ENCODE measurements at places on chromosomes 13 and 19.

- DNase-seq, result no peak
Observed at GRCh38 chr13:73610799-73611592, 523.2 kb downstream of the KLF12 start.

GRCh38 chr13:30446126-30446500 lies 19.6 kb downstream of the HMGB1 start:
- no peak for DNase-seq

DNA sequence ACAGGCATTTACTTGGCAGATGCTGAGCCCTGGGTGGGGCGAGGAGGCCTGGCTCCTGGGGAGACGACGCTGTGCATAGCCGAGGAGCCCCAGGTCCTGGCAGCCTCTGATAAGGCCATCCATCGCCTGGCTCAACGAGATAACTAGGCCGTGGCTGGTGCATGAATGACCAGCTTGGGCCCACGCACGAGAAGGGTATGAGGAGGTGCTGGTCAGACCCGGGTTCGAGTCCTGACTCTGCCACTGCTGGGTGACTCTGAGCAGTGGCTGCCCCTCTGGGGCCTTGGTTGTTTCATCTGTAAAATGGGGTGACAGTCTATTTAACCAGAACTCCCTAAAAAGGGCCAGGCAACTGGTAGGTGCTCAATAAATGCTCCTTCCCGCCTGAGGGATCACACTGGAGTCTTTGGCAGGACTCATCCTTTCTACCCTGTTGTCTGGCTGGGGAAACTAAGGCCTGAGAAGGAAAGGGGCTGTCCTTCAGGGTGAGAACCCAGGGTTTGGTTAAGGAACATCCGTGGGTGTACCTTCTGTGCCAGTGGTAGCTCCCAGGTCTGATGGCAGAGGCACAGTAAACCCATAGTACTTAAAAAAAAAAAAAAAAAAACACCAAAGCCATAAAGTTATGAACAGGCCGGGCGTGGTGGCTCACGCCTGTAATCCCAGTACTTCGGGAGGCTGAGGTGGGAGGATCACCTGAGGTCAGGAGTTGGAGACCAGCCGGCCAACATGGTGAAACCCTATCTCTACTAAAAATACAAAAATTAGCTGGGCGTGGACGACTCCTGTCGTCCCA lies 8.1 kb upstream of the ARRDC2 start:
- DNase-seq, result no peak

GRCh38 chr19:2207991-2208860 lies 27.9 kb downstream of the PLEKHJ1 start:
- DNase-seq, result no peak

GRCh38 chr19:34282611-34283519 lies 28.5 kb downstream of the GARRE1 start:
- no peak for DNase-seq

GRCh38 chr19:7177926-7178325 lies 108.4 kb downstream of the ZNF557 start:
- no peak for DNase-seq

GRCh38 chr13:95256091-95256490 lies 45.2 kb downstream of the ABCC4 start:
- no peak for DNase-seq

- DNase-seq, result no peak
Observed at GRCh38 chr13:27704681-27705080, 83.0 kb downstream of the POLR1D start.

DNA sequence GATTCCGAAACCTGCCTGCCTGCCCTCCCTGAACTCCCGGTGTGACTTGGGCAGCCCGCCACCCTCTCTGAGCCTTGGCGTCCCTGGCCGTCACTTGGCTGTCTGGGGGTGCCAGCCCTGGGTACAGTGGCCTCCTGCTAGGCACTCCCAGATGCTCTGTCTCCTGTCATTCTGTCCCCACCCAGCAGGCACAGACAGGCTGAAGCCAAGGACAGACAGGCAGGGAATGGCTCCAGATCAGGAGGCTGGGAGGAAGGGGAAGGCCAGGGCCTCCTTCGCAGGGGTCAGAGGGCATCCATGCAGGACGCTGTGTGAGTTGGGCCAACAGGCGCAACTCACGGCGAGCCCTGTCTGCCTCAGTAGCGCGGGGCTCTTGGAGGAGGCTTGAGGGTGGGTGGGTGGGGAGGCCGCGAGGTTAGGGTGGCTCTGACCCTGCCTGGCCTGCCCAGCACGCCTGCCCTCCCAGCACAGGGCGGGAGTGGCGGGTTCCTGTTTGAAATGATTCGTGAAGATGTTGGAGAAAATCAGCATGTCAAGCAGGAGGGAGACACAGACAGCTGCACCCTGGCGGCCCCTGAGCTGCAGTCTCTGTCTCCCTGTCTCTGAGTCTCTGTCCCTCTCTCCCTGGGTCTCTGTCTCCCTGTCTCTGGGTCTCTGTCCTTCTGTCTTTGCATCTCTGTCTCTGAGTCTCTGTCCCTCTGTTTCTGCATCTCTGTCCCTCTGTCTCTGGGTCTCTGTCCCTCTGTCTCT lies 19.7 kb downstream of the KLHL26 start:
- no peak for DNase-seq

GRCh38 chr19:5083547-5083965 lies 114.6 kb downstream of the KDM4B start:
- no peak for DNase-seq

- no peak for DNase-seq
Observed at GRCh38 chr13:106418556-106418955, 116.9 kb downstream of the EFNB2 start.

- DNase-seq, result no peak
Observed at GRCh38 chr13:70502944-70503343, 394.7 kb upstream of the KLHL1 start.

GRCh38 chr13:48661107-48661506 lies 7.4 kb downstream of the CYSLTR2 start:
- DNase-seq, result no peak

- no peak for DNase-seq
Observed at GRCh38 chr13:80386002-80386401, 45.1 kb upstream of the SPRY2 start.

- no peak for DNase-seq
Observed at GRCh38 chr19:29409076-29409862, 116.5 kb upstream of the VSTM2B start.

DNA sequence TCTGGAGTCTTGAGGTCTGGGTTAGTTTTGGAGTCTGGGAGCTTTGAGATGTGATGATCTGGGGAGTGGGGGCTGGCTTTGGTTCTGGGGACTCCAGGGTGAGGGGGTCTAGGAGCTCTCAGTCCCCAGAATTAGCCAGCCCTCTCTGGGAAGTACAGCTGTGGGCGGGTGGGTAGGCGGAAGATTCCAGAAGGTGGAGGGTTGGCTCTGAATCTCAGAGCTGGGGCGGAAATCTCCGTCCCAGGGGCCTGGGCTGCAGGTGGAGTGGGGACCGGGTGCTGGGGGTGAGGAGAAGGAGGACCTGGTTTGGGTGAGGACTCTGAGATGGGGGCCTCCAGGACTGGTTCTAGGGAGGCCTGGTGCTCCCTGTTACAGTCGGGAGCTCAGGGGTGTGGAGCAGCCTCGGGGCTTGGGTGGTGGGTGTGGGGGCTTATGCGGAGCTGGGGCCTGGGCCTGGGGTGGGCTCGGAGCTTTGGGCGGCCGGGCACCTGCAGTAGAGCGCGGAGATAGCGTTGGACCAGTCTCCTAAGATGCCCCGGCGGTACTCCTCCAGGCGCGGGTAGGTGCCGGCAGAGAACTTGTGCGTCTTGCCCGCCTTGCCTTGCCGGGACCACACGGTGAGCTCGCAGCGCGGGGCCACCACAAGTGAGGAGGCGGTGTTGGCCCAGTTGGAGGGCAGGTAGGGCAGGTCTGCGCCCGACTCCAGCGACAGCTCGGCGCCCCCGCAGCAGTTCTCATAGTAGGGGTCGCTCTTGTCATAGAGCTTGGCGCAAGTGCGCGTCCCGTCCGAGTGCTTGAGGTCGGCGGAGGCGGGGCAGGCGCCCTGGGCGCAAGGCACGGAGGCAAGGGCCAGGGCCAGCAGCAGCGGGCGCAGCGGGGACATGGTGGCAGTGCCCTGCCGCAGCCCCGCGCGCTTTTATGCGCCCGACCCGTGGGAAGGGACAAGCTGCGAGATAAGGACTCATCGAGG lies at the start of gene SYCN:
SYCN (minus strand) TSS at position 892 of the 970 bp plus-strand sequence; CDS start at position 883, 9 bp downstream.
- no peak for DNase-seq

DNA sequence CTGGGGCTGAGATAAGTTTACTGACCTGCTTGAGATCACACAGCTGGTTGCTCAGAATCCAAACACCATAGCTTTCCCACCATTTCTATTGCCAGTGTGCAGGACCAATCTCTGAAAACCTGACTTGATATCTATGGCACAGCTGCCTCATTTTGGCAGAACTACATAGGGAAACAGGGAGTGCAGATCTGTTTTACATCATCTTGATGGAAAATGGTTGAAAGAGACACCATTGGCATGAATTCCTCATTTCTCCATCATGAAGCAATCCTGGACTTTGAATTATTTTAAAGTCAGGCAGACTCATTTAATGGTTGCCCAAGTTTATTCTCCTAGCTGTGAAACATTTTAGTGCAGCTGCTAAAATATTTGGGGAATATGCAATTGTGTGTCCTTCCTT lies 1628.2 kb upstream of the SLC10A2 start:
- no peak for DNase-seq

- DNase-seq, result no peak
Observed at GRCh38 chr19:7792281-7792680, 29.2 kb downstream of the CLEC4M start.

- no peak for DNase-seq
Observed at GRCh38 chr19:58558066-58558622, at the start of gene UBE2M. UBE2M (minus strand) TSS chr19:58558611; CDS start chr19:58558381, 230 bp downstream.

DNA sequence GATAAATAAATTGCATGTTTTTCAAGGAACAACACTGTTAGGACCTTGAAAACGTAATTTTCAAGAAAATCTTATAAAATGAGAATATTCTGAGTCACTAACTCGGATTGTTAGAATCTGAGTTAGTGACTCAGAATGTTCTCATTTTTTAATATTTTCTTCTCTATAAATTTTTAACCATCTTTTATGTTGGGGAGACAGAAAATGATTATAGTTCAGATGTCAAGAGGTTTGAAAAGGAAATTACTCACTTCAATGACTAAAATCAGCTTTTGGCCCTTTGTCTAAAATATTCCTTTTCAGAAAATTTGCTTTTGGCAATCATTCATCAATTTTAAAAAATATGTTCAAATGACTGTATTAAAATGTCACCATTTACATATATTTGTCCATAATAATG lies 264.2 kb upstream of the EDNRB start:
- DNase-seq, result no peak

DNA sequence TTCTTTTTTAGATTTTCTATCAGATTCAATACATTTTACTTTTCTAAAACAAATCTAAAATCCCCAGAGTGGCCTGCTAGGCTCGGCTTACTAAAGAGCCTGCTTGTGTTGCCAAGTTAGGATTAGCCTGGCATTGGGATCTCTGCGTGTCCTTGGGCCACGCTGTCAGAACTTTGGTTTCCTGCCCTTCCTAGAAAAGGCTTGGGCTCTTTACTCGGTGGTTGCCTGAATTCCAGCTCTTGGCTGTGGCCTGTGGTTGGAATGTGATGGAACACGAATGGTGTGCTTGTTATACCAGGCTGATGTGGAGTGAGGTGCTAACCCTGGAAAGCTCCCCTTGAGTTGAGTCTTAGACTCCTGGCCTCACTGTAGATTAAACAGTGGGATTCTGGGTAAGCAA lies 8.5 kb downstream of the SPATA13 start:
- DNase-seq, result no peak

- DNase-seq, result no peak
Observed at GRCh38 chr19:49136771-49137171, 17.4 kb downstream of the PPFIA3 start.

DNA sequence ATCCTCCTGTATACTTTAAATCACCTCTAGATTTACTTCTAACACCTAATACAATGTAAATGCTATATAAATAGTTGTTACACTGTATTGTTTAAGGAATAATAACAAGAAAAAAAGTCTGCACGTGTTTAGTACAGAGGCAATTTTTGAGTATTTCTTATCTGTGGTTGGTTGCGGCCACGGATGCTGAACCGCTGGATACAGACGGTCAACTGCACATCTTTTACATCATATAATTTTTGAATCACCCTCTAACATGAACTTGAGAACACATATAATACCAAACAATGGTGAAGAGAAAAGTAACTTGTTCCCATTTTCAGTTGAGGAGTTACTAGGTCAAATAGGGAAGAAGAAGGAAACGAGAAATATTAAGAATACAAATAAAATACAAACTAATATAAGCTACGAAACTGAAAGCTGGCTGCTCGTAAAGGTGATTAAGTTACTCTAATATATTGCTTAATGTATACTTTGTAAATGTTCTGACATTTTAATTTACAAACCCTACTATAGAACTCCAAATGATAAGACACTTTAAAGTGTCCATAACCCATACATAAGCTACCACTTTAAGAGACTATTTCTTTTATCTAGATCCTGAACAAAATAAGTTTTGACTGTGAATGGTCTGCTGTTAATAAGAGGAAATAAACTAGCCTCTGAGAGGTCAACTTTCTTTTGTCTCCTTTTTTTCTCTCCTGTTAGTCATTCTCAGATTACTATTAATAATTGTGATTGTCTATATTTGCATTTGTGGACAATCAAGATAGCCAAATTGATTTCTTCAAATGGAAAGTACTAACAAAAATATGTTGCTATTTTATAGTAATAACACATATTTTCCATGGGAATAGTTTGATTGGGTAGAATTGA lies 457.4 kb downstream of the DIAPH3 start:
- no peak for DNase-seq

DNA sequence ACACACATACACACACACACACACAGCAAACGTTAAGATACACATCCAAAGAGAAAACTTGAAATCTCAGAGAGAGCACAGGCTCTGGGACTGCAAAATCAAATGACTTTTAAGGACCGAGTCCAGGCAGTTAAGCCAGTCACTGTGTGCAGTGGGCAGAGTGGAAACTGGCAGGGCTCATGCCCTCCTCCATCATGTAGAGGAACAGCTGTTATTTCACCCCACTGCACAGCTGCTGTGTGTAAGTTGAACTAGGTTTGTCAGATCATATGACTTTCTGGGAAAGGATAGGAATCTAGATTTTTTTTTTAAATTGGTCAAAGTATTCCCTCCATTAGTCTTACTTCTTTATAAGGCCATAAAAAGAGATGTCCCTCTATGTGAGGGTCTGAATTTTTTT lies 1002.1 kb downstream of the UQCRFS1 start:
- DNase-seq, result no peak
